Naive thymus-derived CD8-positive, alpha-beta T cell (primary cell): ENCODE measurements at places on chromosomes 16 and 17.

DNA sequence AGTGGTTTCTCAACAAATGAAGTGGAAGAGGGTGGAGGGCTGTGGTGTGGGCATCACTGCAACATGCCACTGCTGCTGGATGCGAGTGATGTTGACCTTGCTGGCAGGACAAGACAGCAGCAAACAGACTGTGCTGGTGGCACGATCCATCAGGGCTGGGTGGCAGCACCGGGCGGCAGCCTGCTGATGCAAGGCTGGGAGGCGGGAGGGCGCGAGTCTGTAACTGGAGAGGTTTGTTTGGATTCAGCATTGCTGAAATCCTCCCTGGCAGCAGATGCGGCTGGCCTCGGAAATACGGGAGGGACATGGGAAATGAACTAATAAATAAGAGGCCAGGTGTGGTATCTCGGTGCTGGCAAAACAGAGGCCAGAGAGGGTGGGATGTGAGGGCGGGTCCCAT is 224.2 kb downstream of the ENGASE start:
- DNase-seq: no peak

DNA sequence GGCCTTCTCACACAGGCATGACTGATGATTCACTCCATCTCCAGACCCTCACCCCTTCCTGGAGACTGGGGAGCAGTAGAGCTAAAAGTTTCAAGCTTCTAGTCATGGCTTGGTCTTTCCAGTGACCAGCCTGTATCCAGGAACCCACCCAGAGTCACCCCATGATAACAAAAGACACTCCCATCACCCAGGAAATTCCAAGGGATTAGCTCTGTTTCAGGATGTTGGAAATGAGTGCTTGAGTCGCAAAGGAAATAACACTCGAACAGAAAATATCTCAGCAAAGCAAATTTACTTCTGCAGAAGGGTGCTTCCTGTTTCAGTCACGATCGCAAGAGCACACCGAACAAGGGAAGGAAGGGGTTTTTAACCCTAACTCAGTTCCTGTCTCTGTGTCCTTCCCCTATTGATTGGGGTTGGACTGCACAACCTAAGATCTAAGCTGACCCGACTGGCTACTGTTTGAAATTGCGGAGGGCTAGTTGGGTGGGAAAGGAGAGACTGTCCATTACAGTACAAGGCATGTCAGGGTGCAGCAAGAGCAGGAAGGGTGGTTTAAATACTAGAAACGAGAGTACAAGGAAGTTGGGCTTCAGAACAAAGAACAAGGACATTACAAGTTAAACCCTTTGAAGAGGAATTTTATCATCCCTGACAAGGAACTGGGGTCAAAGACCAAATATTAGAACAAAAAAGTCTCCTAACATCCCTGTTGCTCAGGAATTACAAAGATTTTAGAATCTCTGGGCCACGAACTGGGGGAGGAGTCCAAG is 224.4 kb upstream of the CACNG5 start:
- DNase-seq: no peak

- peak; percentile 96 for DNase-seq
Measured at GRCh38 chr16:84504420-84505248, at the start of gene MEAK7. Gene MEAK7 (minus strand): TSS chr16:84504659. CDS start chr16:84498086, 6,573 bp downstream.

- DNase-seq: no peak
Measured at GRCh38 chr16:24328835-24329452, 72.8 kb downstream of the CACNG3 start.

DNA sequence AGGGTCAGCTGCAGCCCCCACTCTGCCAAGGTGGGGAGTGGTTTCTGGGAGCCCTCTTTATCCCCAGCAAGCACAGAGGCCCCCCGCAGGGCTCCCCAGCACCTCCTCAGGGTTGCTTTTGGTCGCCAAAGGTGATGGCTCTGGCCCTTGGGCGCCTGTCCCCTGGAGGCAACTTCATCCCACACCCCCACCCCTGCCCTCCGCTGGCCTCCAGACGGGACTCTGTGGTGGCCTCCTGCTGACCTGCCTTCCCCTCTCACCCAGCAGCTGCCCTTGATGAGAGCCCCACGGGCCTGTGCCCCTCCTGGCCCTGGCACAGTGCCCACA is 7.8 kb upstream of the RHOT2 start:
- no peak for DNase-seq

DNA sequence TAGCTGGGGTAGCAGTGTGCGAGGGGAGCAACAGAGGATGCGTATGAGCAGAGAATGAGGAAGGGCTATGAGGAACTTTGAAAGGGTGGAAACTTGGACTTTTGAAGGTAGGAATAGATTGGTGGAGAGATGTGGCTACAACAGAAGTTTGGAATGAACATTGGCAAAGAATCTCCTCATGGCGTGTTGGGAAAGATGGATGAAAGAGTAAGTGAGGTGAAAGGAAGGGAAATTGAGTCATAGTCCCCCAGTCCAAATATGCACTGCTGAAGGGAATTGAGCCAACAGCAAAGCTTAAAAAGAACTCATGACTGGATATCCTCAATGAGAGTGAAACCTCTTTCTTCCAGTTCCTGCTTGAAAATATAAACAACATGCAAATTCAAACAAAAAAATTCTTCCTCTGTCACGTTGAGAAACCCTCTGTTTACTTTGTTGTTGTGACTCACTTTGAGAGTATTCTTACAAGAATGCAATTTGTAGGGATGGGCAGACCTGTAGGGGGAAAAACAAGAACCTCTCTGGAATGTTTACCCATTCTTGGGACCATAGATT is 313.2 kb upstream of the KCNJ16 start:
- no peak for DNase-seq

- no peak for DNase-seq
Measured at GRCh38 chr16:69497876-69498596, 67.7 kb upstream of the NFAT5 start.

DNA sequence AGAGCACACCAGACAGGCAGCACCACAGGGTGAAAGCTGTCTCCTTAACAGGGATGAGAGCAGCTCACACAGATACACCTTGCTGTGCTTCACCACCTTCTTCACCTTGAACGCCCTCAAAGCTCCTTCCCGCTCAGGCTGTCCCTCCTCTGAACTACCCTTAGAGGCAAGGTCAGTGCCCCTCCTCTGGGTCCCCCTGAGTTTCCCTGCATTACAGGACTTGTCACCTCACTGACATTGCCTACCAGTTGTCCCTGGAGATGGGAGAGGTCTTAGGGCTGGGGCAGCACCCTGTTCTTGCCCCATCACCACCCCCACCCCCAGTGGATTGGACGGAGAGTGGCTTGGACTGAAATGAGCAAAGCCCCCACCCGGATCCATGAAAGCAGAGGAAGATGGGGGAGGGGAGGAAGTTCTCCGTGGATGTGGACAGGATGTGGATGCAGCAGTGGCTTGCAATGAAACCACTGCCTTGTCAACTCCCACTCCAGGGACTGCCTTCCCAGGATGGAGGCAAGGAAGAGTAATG is 73.2 kb upstream of the CDH5 start:
- no peak for DNase-seq
